Activated naive CD8-positive, alpha-beta T cell treated with anti-CD3 and anti-CD28 coated beads for 36 hours (primary cell): ENCODE measurements at places on chromosomes 3 and 15.
A peak's percentile ranks its signal among the peaks of the same experiment; 100 is the strongest.

DNA sequence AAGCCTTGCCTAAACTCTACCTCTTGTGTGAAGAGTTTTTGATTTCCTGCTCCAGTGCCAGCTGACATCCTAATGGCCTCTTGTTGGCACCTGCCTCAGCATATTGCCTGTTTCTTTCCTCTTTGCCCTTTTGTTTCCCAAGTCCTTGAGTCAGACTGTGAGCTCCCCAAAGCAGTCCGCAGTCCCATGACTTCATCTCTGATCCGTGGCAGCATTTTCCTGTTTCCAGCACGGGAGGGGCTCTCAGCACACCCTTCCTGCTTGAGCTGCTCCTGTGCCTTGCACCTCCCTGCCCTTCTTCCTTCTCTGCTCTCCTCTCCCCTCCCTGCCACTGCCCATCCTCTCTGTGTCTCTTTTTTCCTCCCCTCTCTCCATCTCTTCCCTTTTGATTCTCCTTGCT lies 179.6 kb downstream of the EPHB1 start:
- no peak for DNase-seq

DNA sequence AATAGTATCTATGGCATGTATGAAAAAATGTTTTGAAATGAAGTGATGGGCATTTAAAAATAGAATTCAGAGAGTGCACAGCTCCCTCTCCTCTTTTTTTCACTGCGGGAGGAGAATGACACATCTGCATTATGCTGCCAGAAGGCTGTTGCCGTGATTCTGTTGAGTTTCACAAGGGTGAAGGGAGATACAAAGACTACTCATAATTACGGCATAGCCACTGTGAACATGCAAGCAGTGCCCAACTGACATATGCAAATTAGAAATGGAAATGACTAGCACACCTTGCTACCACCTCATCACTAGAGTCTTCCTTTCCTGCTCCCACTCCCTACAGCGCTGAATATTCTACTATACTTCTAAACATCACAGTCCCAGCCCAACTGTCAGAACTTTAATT lies 20.1 kb downstream of the IFT57 start:
- DNase-seq = no peak

- peak; percentile 20 for DNase-seq
These were observed 1.1 kb downstream of the FAM131A start for GRCh38 chr3:184338511-184338945.

DNA sequence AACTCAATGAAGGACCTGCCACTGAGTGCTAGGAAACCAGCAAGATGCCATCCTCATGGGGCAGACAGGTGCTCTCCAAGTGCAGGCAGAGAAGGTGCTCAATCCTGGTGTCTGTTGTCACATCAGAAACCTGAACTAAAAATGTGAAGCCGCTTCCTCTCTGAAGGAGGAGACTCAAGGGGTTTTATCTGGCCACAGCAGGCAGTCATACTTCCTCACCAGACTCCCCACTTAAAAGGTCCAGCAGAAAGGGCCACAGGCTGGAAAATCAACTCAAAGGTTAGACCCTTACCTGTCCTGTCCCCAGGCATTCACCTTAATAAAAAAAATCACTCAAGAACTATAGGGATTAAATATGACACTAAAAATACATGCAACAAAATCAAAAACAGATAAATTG lies 4.8 kb downstream of the CCDC12 start:
- no peak for DNase-seq

GRCh38 chr15:98505611-98506031 lies 142.7 kb upstream of the IGF1R start:
- no peak for DNase-seq

DNA sequence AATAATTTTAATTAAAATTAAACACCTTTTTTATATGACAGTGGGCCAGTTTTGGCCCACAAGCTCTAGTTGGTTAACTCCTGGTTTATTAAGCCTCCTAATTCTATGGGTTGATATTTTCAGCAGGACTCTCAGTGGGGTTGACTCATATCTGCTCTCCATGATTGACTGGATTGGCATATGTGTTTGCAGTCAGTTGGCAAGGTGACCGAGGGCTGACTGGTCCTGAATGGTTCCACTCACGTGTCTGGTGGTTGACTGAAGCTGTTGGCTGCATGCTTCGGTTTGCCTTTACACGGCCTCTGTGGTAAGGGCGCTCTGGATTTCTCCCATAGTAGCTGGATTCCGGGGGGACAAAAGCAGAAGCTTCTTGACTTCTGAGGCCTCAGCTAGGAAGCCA lies 65.3 kb upstream of the ZNF280D start:
- DNase-seq = no peak

DNA sequence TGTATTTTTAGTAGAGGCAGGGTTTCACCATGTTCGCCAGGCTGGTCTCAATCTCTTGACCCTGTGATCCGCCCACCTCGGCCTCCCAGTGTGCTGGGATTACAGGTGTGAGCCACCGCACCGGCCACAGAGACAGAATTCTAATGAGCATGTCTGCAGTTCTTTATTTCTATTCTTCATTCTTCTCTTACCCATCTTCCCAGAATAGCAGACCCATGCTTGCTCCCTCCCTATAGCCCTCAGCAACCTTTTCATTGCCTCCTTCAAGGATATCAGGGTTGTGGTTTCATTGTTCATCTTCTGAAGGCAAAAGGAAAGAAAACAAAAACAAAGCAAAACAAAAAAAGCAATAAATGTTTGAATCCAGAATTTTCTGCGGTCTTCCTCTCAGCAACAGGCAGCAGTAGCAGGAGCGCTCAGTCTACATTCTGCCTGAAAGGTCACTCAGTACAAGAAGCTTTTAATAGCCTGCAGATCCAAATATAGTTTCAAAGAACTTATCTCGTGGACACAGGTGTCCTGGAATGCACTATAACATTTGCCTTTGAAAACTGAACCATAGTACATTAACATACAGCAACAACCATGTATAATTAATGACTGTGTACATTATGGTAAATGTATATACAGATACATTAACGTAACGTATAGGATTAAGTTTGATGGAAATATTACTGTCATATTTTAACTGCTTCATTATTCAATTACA lies at the start of gene SMCO1:
SMCO1 (minus strand) TSS at position 434 of the 709 bp plus-strand sequence; CDS start at position 297, 137 bp downstream.
- no peak for DNase-seq
